ENCODE measurements at places on chromosomes 1 and 21. TPM values are rescaled to one million over a fixed set of nuclear protein-coding genes. Genes with fewer than 3 reads are reported as not detected.
A peak's percentile ranks its signal among the peaks of the same experiment; 100 is the strongest.

Gene OR10Z1
- polyA plus RNA-seq = not detected

Gene KCNQ4
- 1.8 TPM for polyA plus RNA-seq

Gene AMPD1
- polyA plus RNA-seq = not detected

Gene OR14I1
- not detected for polyA plus RNA-seq

- DNase-seq = peak; percentile 42
These were observed 7.0 kb downstream of the FOXD2 start for GRCh38 chr1:47444562-47445465.

GRCh38 chr21:29641635-29642550, 297.9 kb downstream of the GRIK1 start:
- DNase-seq = no peak

DNA sequence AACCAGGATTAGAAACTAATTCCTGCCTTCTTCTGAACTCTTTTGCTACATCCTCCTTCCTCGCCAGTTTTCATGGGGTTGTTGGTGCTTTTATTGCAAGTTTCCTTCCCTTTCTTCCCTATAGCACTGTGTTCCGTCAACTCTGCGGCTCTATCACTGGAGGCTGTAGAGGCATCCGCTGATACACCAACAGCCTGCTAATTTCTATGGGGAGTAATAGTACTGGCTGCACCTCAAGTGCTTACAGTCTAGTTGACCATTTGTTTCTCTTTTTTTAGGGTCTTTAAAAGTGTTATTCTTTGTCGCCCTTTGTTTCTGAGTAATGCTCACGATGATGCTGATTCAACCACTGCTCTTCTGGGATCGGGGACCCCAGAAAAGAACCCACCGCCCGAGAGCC, 746 bp downstream of the MIS18A start:
- DNase-seq = no peak

- no peak for DNase-seq
These were observed 228.9 kb upstream of the FAM78B start for GRCh38 chr1:166395729-166396128.

- DNase-seq = no peak
These were observed 24.1 kb upstream of the TMEM222 start for GRCh38 chr1:27297903-27298302.

GRCh38 chr1:229768232-229768631, 142.2 kb downstream of the URB2 start:
- no peak for DNase-seq

DNA sequence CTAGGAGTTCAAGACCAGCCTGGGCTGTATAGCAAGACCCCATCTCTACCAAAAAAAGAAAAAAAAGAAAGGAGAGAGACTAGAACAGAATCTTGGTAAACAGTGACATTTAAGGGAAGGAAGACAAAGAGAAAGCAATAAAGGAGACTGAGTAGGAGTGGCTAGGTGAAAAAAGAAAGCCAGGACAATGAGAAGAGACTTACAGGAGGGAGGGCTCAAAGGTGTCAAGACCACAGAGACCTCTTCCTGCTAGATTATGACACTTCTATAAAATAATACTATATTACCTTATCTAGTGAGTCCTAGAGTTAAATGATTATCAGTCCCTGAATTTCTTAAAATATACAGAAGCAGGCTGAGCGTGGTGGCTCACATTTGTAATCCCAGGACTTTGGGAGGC, 10.1 kb upstream of the EPRS1 start:
- no peak for DNase-seq

- peak; percentile 79 for DNase-seq
These were observed 11.1 kb downstream of the IFFO2 start for GRCh38 chr1:18945401-18945849.

DNA sequence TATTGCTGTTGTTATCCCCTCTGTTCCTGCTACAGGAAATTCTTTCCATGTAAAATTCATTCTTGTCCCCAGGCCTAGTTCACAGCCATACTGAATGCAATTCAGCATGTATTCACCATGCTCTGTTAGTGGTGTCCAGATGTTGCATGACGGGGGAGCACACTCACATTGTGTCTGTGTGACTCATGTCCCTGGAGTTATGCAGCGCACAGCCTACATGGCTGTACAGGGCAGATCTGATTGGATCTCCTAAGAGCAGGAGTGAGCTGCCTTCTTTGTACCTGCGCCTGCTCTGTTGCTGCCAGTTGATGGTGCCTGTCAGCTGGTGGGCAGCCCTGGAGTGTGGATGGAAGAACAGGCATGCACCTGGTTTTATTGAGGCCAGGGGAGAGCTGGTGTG, 17.6 kb downstream of the HTR6 start:
- peak; percentile 73 for DNase-seq

- DNase-seq = no peak
These were observed 78.9 kb downstream of the CAMTA1 start for GRCh38 chr1:6864166-6864565.

DNA sequence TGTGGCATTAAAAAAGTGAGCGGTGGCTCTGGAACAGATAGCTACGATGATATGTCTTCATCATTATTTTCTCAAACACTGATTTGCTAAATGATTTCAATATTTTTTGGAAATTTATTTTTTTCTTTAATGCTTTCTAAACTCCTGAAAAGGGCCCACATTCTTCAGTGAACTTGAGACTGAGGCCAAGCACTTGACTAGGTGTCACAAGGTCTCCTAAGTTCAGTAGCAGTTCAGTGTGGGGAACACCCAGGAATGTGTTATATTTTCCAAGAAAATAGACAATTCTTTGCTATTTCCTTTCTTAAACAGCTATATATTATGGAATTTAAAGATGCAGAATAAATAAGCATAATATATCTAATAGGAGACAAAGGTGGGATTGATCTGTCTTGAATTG, 850.9 kb downstream of the USP25 start:
- DNase-seq = no peak

GRCh38 chr1:208829595-208829994, 585.4 kb upstream of the PLXNA2 start:
- no peak for DNase-seq

DNA sequence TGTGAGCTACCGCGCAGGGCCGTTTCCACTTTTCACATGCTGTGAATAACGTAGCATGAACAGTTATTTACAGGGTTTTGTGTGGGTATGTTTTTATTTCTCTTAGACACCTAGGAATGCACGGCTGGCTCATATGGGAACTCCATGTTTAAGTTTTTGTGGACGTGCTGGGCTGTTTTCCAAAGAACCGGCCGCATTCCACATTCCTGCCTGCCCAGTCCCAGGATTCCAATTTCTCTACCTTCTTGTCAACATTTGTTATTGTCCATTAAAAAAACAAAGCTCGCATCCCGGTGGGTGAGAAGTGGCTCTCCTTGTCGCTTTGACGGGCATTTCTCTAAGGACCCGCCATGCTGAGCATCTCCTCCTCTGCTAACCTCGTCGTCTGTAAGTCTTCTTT, 47.1 kb upstream of the LRRC3 start:
- DNase-seq = no peak

DNA sequence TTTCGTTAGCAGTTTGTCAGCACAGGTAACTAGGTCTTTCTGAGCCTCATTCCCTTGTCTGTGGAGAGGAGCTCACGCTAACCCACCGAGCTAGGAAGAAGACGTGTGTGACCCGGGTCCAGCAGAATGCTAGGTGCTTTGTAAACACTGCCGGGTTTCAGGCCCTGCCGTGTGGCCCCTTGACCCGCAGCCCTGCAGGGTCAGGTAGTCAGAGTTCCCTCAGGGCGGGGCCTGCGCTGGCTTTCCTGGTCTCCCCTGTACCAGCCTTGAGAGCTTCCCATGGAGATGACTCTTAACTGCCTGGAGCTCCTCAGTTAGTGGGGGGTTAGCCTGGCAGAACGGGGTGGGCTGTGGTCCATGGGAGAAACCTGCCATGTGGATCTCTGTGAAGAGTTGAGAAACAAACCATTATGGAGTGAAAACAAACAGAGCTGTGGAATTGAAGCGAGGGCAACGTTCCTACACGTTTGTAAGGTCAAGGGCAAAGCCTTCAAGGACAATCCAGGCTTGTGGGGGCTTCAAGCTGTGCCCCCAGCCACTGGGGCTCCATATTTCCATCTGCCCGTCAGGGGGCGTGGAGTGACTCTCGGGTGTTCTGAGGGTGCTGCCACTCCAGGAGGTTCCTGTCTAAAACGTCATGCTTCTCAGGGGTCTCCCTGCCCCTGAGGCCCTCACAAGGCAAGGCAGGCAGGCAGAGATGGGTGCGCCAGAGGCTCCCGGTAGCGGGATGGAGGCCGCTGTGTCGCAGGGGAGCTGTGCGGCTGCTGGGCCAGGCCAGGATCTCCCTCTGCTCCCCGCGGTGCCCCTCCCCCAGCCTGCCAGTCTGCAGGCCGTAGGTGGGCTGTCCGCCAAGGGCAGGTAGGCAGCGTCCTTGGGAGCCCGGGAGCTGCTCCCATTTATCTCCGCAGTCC, 23.8 kb downstream of the LHX4 start:
- no peak for DNase-seq

DNA sequence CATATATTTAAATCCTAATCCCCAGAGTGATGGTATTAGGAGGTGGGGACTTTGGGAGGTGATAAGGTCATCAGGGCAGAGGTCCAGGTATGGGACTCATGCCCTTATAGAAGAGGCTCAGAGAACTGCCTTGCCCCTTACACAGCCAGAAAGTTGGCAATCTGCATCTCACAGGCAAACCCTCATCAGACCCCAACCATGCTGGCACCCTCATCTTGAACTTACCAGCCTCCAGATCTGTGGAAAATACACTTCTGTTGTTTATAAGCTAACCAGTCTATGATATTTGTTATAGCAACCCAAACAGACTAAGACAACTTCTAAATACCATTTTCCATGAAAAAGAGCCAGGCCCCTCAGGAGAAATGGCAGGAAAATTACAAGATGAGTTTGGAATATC, 69.3 kb upstream of the PRDX6 start:
- DNase-seq = no peak

GRCh38 chr1:56200442-56200841, 378.9 kb downstream of the PLPP3 start:
- DNase-seq = no peak

Measured in brain (organoid and tissue), 16 donors.